ENCODE measurements at places on chromosomes 12 and 14. TPM values are rescaled to one million over a fixed set of nuclear protein-coding genes. Genes with fewer than 3 reads are reported as not detected.
A peak's percentile ranks its signal among the peaks of the same experiment; 100 is the strongest.

DNA sequence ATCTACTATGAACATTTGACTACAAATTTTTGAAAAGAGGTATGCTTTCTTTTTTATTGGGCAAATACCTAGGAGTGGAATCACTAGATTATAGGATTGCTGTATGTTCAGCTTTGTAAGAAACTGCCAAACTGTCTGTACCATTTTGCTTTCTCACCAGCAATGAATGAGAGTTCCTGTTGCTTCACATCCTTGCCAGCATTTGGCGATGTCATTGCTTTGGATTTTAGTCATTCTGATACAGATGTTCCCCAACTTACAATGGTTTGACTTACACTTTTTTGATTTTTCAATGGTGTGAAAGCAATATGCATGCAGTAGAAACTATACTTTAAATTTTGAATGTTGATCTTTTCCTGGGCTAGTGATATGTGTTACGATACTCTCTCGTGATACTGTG is 328.7 kb downstream of the RAD51B start:
- H3K27me3 ChIP-seq: no peaks in the 10 kb centered on the region
- DNase-seq: no peak
- H3K36me3 ChIP-seq: peaks cover 7% of the 10 kb centered on the region
- H3K4me1 ChIP-seq: peaks cover 47% of the 10 kb centered on the region
- H3K4me3 ChIP-seq: no peak overlapping the region

DNA sequence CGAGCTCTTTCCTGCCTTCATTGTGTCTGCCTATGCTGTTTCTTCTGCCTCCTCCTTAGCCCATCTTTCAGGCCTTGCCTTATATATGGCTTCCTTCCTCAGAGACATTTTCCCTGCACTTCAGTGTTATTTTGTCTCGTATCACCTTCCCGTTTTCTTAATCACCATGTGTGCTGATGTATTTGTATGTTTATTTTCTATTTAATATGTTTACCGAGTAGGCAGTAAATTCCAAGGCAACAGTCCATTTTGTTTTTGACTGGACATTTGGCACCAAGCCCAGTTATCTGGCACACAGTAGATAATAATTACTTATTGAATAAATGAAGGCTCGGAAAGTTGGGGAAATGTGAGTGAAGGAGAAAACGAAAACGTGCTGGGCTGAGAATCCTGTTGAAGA is 4.6 kb upstream of the POU6F1 start:
- no peak overlapping the region for H3K27ac ChIP-seq
- H3K36me3 ChIP-seq: no peaks in the 10 kb centered on the region
- DNase-seq: no peak
- H3K27me3 ChIP-seq: no peaks in the 10 kb centered on the region
- no peak overlapping the region for H3K4me3 ChIP-seq

DNA sequence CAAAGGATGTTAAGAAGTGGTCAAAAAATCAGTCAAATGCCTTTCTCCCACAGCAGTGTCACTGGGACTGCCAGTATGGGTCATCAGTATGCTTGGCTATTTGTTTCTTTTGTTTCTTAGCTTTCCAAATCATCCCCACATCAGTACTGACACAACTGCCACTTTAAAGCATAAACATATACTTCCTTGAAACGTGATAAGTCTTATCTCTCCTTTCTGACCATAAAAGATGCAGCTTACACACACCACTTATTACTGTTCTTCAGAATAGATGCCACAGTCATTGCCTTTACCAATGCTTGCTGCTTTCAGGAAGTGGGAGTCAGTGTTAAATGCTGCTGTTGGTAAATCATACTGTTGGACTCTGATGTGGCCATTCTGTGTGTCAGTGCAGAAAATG is 18.6 kb upstream of the GARIN2 start:
- H3K4me1 ChIP-seq: peaks cover 8% of the 10 kb centered on the region
- no peak for DNase-seq
- peaks cover 18% of the 10 kb centered on the region for H3K36me3 ChIP-seq

- H3K27ac ChIP-seq: peak overlapping the region; percentile 80
- H3K27me3 ChIP-seq: no peaks in the 10 kb centered on the region
- no peaks in the 10 kb centered on the region for H3K36me3 ChIP-seq
- DNase-seq: peak; percentile 41
- peak overlapping the region; percentile 65 for H3K4me3 ChIP-seq
- peaks cover 39% of the 10 kb centered on the region for H3K4me1 ChIP-seq
Measured at GRCh38 chr12:26748741-26749431, 84.1 kb downstream of the ITPR2 start.

GRCh38 chr14:42929806-42930480 is 1323.3 kb downstream of the LRFN5 start:
- DNase-seq: no peak
- no peak overlapping the region for H3K27ac ChIP-seq
- no peaks in the 10 kb centered on the region for H3K36me3 ChIP-seq
- H3K27me3 ChIP-seq: no peaks in the 10 kb centered on the region

DNA sequence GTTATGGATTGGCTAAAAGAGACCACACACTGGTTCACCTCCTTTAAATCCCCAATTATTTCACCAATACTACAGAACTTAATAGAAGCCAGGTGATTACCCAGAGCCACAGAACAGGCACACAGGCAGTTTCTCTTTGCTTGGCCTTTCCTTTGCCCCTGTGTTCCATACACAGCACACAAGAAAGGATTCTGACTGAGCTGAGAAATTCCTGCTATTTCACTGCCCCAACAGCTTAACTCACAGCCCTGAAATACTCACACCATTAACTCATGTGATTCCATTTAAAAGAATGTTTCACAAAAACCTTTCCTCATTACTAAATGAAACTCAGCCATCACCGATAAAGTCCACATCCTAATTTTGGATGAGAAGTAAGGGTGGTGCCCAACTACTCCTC is 133.6 kb downstream of the MED13L start:
- DNase-seq: no peak
- peaks cover 47% of the 10 kb centered on the region for H3K4me1 ChIP-seq
- H3K27me3 ChIP-seq: no peaks in the 10 kb centered on the region
- no peak overlapping the region for H3K4me3 ChIP-seq
- peak overlapping the region; percentile 86 for H3K27ac ChIP-seq

DNA sequence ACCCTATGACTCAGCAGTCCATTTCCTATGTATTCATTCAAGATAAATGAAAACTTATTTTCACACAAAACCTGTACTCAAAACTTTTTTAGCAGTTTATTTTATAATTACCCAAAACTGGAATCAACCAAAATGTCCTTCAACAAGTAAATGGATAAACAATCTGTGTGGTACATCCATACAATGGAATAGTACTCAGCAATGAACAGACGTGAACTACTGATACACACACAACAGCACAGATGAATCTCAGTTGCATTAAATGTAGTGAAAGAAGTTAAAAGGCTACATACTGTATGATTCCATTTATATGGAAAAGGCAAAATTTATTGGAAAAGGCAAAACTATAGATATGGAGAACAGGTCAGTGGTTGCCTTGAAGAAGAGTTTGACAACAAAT is 90.1 kb downstream of the KIAA0586 start:
- H3K4me3 ChIP-seq: no peak overlapping the region
- no peaks in the 10 kb centered on the region for H3K27me3 ChIP-seq
- no peak overlapping the region for H3K27ac ChIP-seq
- no peaks in the 10 kb centered on the region for H3K4me1 ChIP-seq
- no peak for DNase-seq

DNA sequence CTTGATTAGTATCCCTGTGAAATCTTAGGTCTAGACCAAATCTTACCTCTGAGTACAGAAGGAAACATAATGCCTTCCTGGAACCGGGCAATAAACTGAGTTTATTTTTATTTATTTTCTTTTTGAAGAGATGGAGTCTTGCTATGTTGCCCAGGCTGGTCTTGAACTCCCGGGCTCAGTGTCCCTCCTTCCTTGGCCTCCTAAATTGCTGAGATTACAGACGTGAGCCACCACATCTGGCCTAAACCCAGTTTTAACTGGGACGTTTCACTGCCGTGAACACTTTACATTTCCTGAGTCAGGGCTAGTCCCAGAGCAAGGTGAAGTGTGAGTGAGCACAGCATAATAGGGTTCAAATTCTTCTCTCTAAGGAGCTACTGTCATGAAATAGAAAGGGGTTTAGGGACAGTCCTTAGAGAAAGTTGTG is 671 bp downstream of the GUCY2C start:
- no peak overlapping the region for H3K4me3 ChIP-seq
- H3K4me1 ChIP-seq: no peaks in the 10 kb centered on the region
- no peaks in the 10 kb centered on the region for H3K27me3 ChIP-seq
- H3K36me3 ChIP-seq: no peaks in the 10 kb centered on the region
- DNase-seq: no peak
- H3K27ac ChIP-seq: no peak overlapping the region

GRCh38 chr14:35689000-35689460 is 120.1 kb downstream of the RALGAPA1 start:
- peaks cover 30% of the 10 kb centered on the region for H3K36me3 ChIP-seq
- H3K4me1 ChIP-seq: no peaks in the 10 kb centered on the region
- no peak for DNase-seq
- H3K4me3 ChIP-seq: no peak overlapping the region
- no peak overlapping the region for H3K27ac ChIP-seq
- no peaks in the 10 kb centered on the region for H3K27me3 ChIP-seq

GRCh38 chr14:56004323-56004722 is 113.9 kb upstream of the PELI2 start:
- no peak overlapping the region for H3K4me3 ChIP-seq
- H3K4me1 ChIP-seq: no peaks in the 10 kb centered on the region
- no peaks in the 10 kb centered on the region for H3K36me3 ChIP-seq
- no peak for DNase-seq
- no peak overlapping the region for H3K27ac ChIP-seq

- no peaks in the 10 kb centered on the region for H3K27me3 ChIP-seq
- H3K4me3 ChIP-seq: no peak overlapping the region
- no peak for DNase-seq
- H3K36me3 ChIP-seq: peaks cover 5% of the 10 kb centered on the region
- peaks cover 8% of the 10 kb centered on the region for H3K4me1 ChIP-seq
- no peak overlapping the region for H3K27ac ChIP-seq
Measured at GRCh38 chr12:78866518-78866917, 1.9 kb downstream of the SYT1 start.

DNA sequence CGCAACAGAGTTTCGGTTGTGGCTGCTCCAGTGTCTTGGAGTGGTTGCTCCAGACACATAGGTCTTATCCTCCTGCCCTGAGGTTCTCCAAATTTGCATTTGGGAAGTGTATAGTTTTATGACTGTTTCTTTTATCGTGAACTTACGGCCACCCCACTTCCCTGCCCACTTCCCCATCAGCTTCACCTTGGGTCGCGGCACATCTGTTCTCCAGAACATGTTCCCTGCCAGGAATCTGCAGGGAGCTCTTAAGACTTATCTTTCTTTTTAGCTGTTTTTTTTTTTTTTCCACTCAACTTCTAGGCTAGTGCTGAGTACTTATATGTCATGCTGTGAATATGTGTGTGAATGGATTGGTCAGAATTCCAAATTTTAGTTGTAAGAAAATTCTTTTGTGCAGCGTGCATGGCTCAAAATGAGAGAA is 75.4 kb downstream of the ETV6 start:
- H3K36me3 ChIP-seq: peaks cover 6% of the 10 kb centered on the region
- H3K4me1 ChIP-seq: peaks cover 7% of the 10 kb centered on the region
- H3K27ac ChIP-seq: no peak overlapping the region
- no peaks in the 10 kb centered on the region for H3K27me3 ChIP-seq
- H3K4me3 ChIP-seq: no peak overlapping the region
- DNase-seq: no peak

DNA sequence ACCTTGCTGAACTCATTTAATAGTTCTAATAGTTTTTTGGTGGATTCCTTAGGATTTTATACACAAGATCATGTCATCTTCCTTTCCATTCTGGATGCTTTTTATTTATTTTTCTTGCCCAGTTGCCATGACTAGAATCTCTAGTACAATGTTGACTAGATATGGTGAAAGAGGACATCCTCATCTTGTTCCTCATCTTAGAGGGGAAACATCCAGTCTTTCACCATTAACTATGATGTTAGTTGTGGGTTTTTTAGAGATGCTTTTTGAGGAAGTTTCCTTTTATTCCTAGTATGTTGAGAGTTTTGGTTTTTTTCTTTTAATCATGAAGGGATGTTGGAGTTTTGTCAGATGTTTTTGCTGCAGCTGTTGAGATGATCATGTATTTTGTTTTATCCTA is 8.7 kb downstream of the ANKRD13A start:
- no peaks in the 10 kb centered on the region for H3K27me3 ChIP-seq
- no peak for DNase-seq
- H3K4me1 ChIP-seq: peaks cover 14% of the 10 kb centered on the region
- peaks cover 14% of the 10 kb centered on the region for H3K36me3 ChIP-seq
- no peak overlapping the region for H3K27ac ChIP-seq
- H3K4me3 ChIP-seq: no peak overlapping the region

GRCh38 chr14:23712287-23712686 is 76.1 kb downstream of the DHRS2 start:
- H3K36me3 ChIP-seq: no peaks in the 10 kb centered on the region
- no peak for DNase-seq
- H3K27me3 ChIP-seq: peaks cover 25% of the 10 kb centered on the region
- no peaks in the 10 kb centered on the region for H3K4me1 ChIP-seq
- no peak overlapping the region for H3K4me3 ChIP-seq
- no peak overlapping the region for H3K27ac ChIP-seq

- no peak for DNase-seq
- H3K4me1 ChIP-seq: peaks cover 9% of the 10 kb centered on the region
- H3K4me3 ChIP-seq: no peak overlapping the region
- H3K36me3 ChIP-seq: no peaks in the 10 kb centered on the region
Measured at GRCh38 chr12:16949871-16950667, 344.1 kb upstream of the LMO3 start.

DNA sequence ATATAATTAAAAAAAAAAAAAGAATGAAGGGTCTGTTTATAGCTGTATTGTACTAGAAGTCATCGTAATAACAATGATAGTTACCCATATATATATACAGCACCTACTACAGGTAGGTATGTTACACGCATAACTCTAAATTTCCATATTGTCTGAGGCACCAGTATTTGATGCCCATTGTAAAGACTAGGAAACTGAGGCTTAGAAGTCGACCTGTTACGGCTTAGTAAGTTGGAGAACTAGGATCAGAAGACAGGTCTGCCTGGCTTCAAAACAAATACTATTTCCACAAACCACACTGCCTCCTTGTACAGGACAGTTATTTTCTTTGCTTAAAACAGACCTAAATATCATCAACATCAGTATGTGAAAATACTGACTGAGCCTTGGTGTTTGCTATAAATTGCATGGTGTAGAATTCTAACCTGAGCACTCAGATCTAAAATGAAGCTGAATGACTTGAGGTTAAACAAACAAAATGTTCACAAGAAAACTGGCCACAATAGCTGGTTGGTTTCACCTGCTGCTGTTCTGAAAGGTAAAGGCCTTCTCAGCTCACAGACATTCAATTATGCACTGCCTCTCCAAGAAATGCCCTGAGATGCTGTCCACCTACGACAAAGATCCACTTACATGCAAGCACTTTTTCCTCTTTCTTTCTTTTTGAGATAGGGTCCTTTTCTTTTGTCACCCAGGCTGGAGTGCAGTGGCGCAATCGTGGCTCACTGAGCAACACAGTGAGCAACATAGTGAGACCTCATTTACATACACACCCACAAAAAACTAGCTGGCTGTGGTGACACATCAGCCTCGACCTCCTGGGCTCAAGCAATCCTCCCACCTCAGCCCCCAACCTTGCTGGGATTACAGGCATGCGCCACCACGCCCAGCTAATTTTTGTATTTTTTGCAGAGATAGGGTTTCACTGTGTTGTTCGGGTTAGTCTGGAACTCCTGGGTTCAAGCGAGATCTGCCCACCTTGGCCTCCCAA is 35.7 kb downstream of the SSH1 start:
- H3K27ac ChIP-seq: peak overlapping the region; percentile 72
- peaks cover 16% of the 10 kb centered on the region for H3K4me1 ChIP-seq
- H3K4me3 ChIP-seq: no peak overlapping the region
- peaks cover 42% of the 10 kb centered on the region for H3K36me3 ChIP-seq

LTB4R gene
- total RNA-seq: 19.9 TPM

CSRNP2 gene
- total RNA-seq: 41.4 TPM

HOXC13 gene
- 6.0 TPM for total RNA-seq

PTHLH gene
- total RNA-seq: 5.4 TPM

OR8S1 gene
- total RNA-seq: not detected

KIF26A gene
- total RNA-seq: 0.39 TPM

IGFBP6 gene
- 12.0 TPM for total RNA-seq

ASCL1 gene
- total RNA-seq: not detected

Measured in MCF 10A (cell line).